ENCODE measurements at places on chromosomes 2 and 18.

GRCh38 chr2:109270505-109271312 lies 141.7 kb downstream of the SH3RF3 start:
- DNase-seq = no peak

GRCh38 chr2:147368306-147368705 lies 476.5 kb upstream of the ACVR2A start:
- no peak for DNase-seq

DNA sequence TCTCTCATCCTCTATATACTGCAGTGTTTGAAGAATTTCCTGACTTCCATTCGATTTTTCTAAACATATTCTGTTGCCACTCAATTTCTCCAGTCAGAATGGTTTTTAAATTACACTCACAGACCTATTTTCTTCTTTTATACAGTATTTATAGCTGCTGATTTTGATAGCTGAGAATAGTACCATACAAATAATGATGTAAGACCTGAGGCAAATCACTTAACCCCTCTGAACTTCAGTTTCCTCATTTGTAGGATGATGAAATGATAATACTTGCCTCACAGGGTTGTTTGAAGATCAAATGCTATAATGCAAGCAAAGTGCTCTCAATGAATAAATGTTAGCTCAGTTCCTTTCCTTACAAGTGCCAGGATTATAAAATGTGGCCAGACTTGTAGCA lies 241.8 kb downstream of the CPS1 start:
- no peak for DNase-seq

DNA sequence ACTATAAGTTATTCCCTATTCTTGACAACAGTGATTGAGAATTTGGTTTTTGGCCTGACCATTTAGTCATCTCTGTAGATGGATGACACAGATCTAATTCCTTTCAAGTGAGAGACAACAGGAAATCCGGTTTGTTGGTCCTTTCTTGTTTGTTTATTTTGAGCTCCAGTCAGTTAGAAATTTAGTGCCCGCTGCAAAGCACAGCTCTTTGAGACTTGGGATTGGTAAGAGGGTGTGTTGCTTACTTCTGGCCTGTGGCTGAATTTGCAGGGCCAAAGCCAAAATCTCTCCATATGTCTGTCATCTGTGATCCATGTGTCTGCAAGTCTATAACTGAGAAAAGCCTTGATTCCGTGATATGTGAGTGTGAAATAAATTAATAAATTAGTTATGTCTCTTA lies 74.3 kb downstream of the BIN1 start:
- peak; percentile 23 for DNase-seq
